ENCODE measurements at places on chromosomes 12 and 14. TPM values are rescaled to one million over a fixed set of nuclear protein-coding genes. Genes with fewer than 3 reads are reported as not detected.

FBXW8 gene
- 12.5 TPM for total RNA-seq

ZNF740 gene
- 42.5 TPM for total RNA-seq

RNASE7 gene
- total RNA-seq, result not detected

SERPINA3 gene
- total RNA-seq, result 39.1 TPM

IL31 gene
- not detected for total RNA-seq

GRIP1 gene
- total RNA-seq, result 32.3 TPM

DDN gene
- 193 TPM for total RNA-seq

MYF5 gene
- total RNA-seq, result not detected

SIRT4 gene
- 6.1 TPM for total RNA-seq

MYL2 gene
- not detected for total RNA-seq

PMCH gene
- not detected for total RNA-seq

TMEM260 gene
- 48.0 TPM for total RNA-seq

SLCO1A2 gene
- total RNA-seq, result 53.3 TPM
